Neural crest cell (in vitro differentiated cells): ENCODE measurements at places on chromosomes 1 and 21.

DNA sequence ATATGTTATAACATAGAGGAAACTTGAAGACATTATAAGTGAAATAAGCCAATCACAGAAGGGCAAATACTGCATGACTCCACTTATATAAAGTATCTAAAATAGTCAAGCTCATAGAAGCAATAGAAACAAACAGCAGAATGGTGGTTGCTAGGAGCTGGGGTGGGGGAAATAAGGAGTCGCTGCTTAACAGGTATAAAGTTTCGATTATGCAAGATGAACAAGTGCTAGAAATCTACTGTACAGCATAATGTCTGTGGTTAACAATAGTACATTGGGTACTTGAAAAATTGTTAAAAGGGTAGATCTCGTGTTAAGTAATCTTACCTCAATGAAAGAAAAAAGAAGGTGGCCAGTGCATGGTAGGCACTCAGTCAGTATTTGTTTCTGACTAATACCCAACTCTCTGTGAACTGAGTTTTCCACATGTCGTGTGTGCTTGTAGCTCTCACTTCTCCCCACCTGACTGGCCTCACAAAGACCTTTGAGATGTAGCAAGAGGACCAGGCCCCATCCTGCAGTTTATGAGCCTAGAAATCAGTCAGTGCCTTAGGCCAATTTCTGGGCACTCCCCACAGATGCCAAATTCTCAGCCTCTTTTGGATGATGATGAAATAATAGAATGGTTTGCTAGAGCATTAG, 14.7 kb upstream of the SPRR5 start:
- no peak for DNase-seq

GRCh38 chr1:90722874-90723589, 5.9 kb upstream of the BARHL2 start:
- no peak for DNase-seq

GRCh38 chr1:30894508-30894973, 14.0 kb downstream of the SDC3 start:
- DNase-seq, result no peak

GRCh38 chr1:92797961-92798360, 13.1 kb upstream of the EVI5 start:
- DNase-seq, result no peak

GRCh38 chr21:42845296-42845965, 33.9 kb downstream of the WDR4 start:
- no peak for DNase-seq

DNA sequence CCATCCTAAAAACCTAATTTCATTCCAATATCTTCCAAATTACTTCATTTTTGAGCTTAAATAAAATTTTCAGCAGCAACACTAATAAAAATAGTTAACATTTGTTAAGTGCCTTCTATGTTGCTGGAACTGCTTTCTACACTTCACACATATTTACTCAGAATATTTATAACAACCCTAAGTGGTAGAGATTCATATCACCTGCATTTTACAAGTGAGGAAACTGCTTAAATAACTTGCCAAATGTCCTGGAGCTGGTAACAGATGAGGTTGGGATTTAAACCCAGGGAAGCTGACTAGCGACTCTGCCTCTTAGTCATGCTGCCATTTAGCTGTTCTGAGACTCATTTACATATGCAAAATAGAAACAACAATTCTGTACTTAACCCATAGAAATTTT, 86.1 kb upstream of the PBX1 start:
- no peak for DNase-seq

DNA sequence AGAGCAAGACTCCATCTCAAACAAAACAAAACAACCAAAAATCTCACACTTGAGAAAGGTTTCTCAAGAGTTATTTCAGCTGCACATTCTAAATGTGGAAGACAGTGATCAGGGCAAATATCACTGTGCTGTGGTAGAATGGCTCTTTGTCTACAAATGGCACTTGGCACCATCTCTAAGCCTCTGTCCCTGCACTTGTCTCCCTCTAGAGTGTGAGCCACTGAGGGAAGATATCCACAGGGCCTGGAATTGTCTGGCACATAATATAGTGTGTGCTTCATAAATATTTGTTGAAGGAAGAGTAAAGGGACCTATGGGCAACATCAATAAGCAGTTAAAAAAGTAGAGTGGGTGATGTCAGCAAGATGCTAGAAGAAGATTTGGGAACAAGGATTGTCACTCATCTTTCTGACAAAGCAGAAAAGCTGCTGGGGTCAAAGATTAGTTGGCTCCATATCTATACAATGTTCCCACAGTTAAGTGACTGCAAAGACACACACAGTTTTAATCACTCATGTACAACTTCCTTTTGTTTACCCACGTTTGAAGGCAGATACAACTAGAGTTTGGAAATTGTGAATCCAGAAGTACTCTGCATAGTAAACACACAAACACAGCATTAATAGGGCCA, 19.1 kb downstream of the CD101 start:
- DNase-seq, result no peak

GRCh38 chr1:56838759-56839158, 15.8 kb upstream of the C8A start:
- no peak for DNase-seq

DNA sequence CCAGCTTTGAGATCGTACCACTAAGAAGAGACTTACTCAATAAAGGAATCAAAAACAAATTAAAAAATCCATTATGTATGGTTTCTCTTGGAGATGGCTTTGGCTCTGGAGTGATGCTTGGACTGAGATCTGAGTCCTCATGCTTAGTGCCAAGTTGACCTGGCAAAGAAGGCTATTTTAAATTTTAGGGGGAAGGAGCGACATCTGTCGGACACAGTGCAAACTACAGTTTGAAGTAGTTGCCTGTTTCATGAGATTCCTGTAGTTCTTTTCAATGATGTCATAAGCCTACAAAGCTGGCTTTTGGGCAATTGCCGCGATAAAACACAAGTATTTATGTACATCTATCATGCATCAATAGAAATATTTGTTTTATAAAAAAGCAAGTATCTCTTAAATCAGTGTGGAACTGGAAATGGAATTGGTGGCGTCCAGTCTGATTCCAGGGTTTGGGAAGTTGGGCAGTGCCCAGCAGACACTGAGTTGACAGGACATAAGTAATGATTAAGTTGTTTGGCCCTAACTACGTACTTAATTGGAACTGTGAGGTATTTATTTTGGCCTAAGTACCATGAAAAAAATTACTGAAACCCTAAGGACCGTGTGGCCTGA, 50.0 kb downstream of the TBCE start:
- peak; percentile 74 for DNase-seq

GRCh38 chr1:244180256-244180655, 129.2 kb downstream of the ZBTB18 start:
- DNase-seq, result no peak

DNA sequence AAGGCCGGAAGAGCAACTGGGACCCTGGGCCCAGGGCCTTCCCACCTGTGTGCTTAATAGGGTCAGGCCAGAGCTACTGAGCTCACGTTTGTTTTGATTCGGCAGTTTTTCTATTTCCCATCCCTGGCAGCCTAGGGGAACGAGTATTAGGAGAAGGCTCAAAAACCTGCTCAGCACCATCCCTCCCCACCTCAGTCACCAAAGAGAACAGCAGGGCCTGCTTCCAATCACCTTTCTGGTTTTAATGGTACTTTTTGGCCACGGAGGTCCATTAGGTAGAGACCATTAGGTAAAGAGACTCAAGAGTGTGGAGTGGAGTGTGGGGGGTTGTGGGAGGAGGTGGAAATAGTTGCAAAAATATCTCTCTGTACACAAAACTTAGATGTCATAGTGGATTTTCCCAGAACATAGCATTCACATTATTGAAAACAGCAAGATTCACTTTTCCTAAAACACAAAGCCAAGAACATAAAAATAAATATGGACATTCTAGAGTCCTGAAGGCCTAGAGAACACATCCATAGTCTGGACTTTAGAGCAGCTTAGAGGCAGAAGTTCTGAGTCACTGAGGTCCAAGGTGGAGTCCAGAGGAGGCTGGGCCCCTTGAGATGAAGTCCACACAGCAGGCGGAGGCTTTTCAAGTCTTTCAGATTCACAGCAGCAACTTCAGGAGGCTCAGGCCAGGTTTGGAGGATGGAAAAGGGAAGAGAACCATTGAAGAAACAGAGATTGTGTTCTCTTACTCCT, 19.5 kb downstream of the NUAK2 start:
- no peak for DNase-seq

DNA sequence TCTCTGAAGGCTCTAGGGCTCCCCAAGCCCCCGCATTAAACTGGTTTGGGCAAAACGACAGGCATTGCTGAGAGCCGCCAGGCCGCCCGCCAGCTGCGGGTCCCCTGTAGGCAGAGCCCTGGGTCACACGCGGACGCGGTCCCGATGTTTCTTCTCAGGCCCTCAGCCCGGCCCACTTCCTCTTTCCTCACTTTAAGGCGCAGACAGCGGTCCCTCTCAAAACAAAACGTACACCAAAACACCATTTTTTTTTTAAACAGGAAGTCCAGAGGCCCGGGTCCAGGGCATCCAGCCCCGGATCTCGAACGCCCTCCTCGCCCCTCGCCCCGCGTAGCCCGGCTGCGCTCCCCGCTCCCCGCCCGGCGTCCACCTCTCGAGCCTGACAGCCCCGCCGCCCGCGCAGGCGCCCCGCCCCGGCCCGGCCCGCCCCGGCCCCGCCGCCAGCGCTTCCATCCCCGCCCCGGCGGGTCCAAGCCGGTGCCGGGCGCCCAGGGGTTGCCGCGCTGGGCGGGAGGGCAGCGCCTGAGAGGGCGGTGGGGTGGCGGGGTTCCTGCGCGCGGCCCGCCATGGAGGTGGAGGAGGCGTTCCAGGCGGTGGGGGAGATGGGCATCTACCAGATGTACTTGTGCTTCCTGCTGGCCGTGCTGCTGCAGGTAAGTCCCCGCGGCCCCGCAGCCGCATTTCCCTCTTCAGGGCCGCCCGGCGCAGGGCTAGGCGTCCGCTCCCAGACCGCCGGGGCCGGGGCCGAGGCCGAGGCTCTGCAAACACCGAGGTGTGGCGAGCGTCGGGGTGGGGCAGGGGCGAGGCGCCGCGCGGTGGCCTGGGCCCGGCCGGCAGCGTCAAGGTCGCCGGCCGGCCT, at the start of gene SLC22A15:
SLC22A15 (plus strand) TSS at position 452 of the 859 bp plus-strand sequence; CDS start at position 567, 115 bp downstream.
- peak; percentile 37 for DNase-seq

DNA sequence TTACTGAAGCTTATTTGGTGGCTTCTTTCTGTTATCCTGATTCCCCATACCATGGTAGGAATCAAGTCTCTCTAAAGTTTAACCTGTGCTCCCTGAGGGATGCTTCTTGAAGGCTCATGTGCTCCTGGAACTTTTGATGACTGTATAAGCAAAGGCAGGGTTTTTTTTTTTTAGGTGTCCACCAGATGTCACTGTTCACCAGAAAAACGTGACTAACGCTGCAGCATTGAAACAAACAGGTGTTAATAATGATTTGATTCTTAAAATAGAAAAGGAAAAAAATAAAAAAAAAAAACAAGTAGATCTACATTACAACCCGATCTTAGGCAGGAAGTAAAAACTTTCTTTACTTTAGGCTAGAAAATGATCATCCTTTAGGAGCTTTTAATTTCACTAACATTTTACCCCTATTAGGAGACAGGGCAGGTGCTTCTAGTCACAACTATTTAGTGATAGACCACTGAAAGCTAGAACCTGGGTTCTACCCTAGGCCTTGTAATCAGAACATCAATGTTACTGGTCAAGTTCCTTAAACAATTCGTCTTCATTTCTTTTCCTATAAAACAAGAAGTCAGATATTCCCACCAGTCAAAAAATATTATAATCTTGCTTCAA, 223.0 kb downstream of the PLA2G4A start:
- DNase-seq, result peak; percentile 15

GRCh38 chr1:113353580-113353979, 36.7 kb upstream of the MAGI3 start:
- DNase-seq, result no peak
